ENCODE measurements at places on chromosomes 12 and 14. TPM values are rescaled to one million over a fixed set of nuclear protein-coding genes. Genes with fewer than 3 reads are reported as not detected.

DNA sequence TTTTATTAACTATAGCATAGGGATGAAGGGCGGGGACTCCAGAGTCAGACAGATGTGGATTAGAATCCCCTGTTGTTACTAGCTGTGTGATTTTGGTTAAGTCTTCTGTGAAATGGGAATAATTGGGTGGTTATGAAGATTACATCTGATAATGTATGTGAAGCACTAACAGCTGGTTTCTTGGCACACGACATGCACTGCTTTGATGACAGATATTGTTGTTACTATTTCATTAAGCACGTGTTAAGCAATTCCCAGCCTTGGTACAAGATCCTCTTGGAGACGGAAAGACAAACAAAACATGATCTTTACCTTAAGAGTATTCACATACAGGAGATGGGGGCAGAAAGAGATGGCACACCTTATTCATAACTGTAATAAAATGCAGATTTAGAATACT lies 7.9 kb downstream of the PPFIBP1 start:
- no peak for DNase-seq
- H3K4me1 ChIP-seq: peaks cover 46% of the 10 kb centered on the region
- peaks cover 21% of the 10 kb centered on the region for H3K36me3 ChIP-seq
- H3K4me3 ChIP-seq: no peak overlapping the region

DNA sequence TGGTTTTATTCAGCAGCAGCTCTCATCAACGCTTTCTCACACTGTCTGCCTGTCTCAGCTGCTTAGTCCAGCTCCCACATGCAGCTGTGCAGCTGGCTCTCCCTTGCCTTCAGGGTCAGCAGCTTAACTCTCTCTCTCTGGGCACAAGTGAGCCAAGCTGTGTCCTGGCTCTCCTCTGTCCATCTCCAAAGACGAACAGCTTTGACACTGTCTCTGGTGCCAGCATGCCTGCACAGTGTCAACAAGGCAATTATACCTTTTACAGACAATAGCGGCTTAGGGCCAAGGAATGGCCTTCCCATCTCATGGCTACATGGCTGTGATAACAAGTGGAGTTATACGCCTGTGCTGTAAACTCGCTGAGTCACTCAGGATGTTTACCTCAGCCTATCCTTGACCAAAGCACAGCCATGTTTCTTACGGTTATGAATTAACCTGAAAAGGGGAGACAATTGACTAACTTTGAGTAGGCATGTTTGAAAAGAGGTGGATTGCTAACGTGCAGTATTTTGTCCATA lies 38.4 kb upstream of the MANSC4 start:
- no peaks in the 10 kb centered on the region for H3K4me1 ChIP-seq
- no peak overlapping the region for H3K27ac ChIP-seq
- no peaks in the 10 kb centered on the region for H3K36me3 ChIP-seq
- no peak for DNase-seq

GRCh38 chr12:133222211-133222610 lies 13.5 kb downstream of the ANHX start:
- peaks cover 21% of the 10 kb centered on the region for H3K36me3 ChIP-seq
- H3K4me3 ChIP-seq: peak overlapping the region; percentile 23
- DNase-seq: no peak
- peaks cover 25% of the 10 kb centered on the region for H3K27me3 ChIP-seq
- H3K27ac ChIP-seq: no peak overlapping the region
- H3K4me1 ChIP-seq: no peaks in the 10 kb centered on the region

DNA sequence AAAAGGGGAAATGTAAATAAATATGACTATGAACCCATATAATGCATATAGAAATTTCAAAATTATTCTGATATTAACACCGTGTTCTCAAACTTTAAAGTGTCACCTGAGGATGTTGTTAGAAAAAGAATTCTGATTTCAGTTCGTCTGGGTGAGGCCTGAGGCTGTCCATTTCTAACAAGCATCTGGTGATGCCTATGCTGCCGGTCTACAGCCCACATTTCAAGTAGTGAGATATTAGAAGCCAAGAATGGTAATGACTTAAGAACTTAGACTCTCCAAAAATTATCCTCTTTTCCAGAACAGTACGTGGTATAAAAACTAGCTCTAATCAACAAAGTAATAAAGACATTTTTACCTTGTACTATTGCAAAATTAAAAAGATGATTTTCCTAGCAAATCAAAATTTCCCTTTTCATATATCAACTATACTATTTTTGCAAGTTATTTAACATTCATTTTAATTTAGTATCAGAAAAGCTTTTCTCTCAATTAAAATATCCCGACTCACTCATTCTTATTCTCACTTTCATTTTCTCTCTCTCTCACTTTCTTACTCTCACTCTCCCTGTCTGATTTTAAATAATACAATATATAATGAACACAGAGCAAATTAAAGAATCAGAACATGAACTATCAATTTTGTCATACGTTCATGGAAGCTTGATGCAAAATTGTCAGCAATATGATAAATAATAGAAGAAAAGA lies 35.0 kb downstream of the PIK3C2G start:
- DNase-seq: no peak
- H3K27me3 ChIP-seq: no peaks in the 10 kb centered on the region
- H3K36me3 ChIP-seq: no peaks in the 10 kb centered on the region
- no peaks in the 10 kb centered on the region for H3K4me1 ChIP-seq
- no peak overlapping the region for H3K4me3 ChIP-seq

Gene FBXL14
- 14.7 TPM for total RNA-seq

DNA sequence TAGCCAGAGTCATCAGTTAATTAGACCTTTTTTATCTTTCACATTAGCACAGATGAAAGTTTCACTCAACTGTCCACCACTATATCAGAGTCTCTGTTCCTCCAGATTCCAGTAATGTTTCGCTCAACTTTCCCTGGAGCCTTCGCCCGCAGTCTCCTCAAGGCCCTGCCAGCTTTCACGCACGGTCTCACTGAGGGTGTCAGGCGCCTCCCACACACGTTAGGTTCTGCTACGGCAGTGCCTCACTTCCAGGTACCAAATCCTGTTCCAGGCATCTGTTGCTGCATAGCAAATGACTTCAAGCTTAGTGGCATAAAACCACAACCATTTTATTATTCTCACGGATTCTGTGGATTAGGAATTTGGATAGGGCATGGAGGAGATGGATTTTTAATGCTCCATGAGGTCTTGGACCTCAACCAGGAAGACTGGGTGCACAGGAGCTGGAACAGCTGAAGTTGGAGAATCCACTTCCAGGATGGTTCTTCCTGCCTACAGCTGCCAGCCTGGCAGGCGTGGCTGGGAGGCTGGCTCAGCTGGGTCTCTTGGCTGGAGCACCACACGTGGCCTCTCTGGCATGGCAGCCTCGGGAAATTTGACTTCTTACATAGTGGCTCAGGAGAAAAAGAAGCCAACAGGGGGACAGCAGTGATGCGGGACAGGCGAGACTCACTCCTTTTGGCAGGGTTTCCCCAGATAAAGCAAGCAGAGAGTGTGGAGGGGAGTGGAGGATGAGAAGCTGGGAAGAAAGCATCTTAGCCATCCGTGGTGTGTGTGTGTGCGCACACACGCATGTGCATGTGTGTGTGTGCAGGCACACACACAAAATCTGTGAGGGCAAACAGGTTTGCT lies 21.3 kb upstream of the BCDIN3D start:
- H3K4me1 ChIP-seq: no peaks in the 10 kb centered on the region
- DNase-seq: no peak
- peaks cover 6% of the 10 kb centered on the region for H3K27me3 ChIP-seq
- peak overlapping the region; percentile 14 for H3K4me3 ChIP-seq
- H3K27ac ChIP-seq: no peak overlapping the region

GRCh38 chr12:27936196-27936595 lies 36.3 kb downstream of the PTHLH start:
- H3K27ac ChIP-seq: no peak overlapping the region
- H3K4me1 ChIP-seq: peaks cover 3% of the 10 kb centered on the region
- H3K27me3 ChIP-seq: no peaks in the 10 kb centered on the region
- no peak overlapping the region for H3K4me3 ChIP-seq
- DNase-seq: no peak

DNA sequence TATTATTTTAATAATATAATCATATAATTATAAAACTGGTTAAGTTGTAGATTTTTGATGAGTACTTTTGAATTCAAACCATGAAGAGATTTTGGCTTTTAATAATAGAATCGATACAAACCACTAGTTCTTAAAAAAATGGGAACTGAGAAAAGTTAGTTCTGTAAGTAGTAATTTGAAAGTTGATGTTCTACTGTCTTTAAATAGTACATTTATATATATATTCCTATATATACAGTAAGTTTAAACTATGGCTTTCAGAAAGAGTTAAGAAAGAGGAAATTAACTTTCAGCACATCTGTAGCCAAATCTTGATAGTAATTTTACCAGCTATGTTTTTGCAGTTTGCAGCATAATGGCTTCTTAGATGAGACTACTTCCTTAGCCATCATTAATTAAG lies 7.8 kb downstream of the LRRK2 start:
- no peak overlapping the region for H3K27ac ChIP-seq
- no peaks in the 10 kb centered on the region for H3K4me1 ChIP-seq
- H3K4me3 ChIP-seq: no peak overlapping the region
- no peaks in the 10 kb centered on the region for H3K27me3 ChIP-seq
- no peak for DNase-seq
- no peaks in the 10 kb centered on the region for H3K36me3 ChIP-seq

Gene FITM1
- 0.59 TPM for total RNA-seq

GRCh38 chr14:22122829-22123560 lies 449.4 kb upstream of the OR4E1 start:
- no peak overlapping the region for H3K4me3 ChIP-seq
- H3K27ac ChIP-seq: no peak overlapping the region
- no peak for DNase-seq
- no peaks in the 10 kb centered on the region for H3K4me1 ChIP-seq

GRCh38 chr14:94826774-94827173 lies 56.9 kb upstream of the GSC start:
- DNase-seq: no peak
- H3K27ac ChIP-seq: no peak overlapping the region
- H3K4me1 ChIP-seq: no peaks in the 10 kb centered on the region
- peaks cover 4% of the 10 kb centered on the region for H3K27me3 ChIP-seq
- H3K4me3 ChIP-seq: no peak overlapping the region
- H3K36me3 ChIP-seq: peaks cover 5% of the 10 kb centered on the region

DNA sequence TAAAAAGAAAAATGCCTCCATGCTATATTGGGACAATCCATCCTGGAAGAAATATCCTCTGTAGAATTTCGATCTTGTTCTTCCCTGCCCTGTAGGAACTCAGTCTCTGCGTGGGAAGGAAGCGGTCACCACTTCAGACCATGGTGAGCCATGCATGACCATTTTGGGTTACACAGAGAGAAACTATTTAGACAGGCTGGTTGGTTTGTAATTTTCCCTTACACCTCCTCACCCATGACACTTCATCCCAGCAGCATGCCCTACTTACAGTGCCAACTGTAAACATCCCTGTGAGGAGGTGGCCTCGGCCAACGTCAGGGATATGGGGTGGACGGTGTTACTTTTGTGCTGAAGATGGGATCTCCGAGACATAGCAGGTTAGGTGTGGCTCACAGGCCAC lies 121.4 kb downstream of the SMOC1 start:
- no peaks in the 10 kb centered on the region for H3K4me1 ChIP-seq
- no peak overlapping the region for H3K4me3 ChIP-seq
- H3K27me3 ChIP-seq: peaks cover 4% of the 10 kb centered on the region
- H3K36me3 ChIP-seq: no peaks in the 10 kb centered on the region

Gene TSPAN11
- total RNA-seq: 3.6 TPM

Gene KRT80
- total RNA-seq: 1.5 TPM

Gene BICDL1
- 2.8 TPM for total RNA-seq

- H3K27me3 ChIP-seq: peaks cover 3% of the 10 kb centered on the region
- H3K27ac ChIP-seq: no peak overlapping the region
- no peak overlapping the region for H3K4me3 ChIP-seq
- no peak for DNase-seq
- H3K4me1 ChIP-seq: peaks cover 13% of the 10 kb centered on the region
Measured at GRCh38 chr14:50085570-50086320, 30.6 kb downstream of the VCPKMT start.

Gene LPCAT3
- total RNA-seq: 40.2 TPM

GRCh38 chr12:6754411-6754810 lies 1.5 kb upstream of the MLF2 start:
- peaks cover 28% of the 10 kb centered on the region for H3K4me1 ChIP-seq
- H3K4me3 ChIP-seq: peak overlapping the region; percentile 13
- no peak for DNase-seq
- no peak overlapping the region for H3K27ac ChIP-seq
- H3K27me3 ChIP-seq: peaks cover 10% of the 10 kb centered on the region
- peaks cover 13% of the 10 kb centered on the region for H3K36me3 ChIP-seq

Gene LAG3
- 7.6 TPM for total RNA-seq

Gene BEGAIN
- total RNA-seq: 1.6 TPM

Gene P2RX2
- not detected for total RNA-seq

- DNase-seq: no peak
Measured at GRCh38 chr12:11633968-11634367, 15.5 kb upstream of the ETV6 start.

DNA sequence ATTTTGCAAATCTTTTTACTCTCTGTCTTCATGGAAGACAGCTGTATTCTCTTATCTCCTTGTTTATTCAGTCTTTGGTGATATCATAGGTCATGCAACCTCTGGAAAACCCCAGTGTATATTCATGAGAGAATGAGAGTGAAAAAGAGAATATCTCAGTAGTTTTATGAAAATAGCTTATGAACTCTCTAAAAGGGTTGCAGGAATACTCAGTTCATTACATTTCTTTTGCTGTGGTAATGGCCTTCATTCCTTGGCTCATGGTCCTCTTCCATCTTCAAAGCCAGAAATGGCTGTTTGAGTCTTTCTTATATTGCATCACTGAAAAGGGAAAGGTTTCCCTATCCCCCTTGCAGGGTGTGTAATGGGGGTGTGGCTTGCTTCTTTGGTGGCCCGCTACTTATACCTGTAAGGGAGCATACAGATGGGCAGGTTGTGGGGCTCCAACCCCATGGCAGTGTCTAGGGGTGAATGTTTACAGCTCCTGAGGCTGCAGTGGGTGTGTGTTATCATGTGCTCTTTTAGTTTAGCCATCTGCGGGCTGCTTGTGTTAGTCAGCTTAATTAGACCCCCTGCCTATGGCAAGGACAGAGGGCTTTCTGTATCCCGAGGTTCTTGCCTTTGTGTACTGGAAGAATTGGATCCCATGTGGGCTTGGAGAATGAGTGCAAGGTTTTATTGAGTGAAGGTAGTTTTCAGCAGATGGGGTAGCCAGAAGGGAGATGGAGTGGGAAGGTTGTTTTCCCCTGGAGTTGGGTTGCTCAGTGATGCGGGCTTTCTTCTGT lies 150.2 kb downstream of the CCDC91 start:
- no peak overlapping the region for H3K27ac ChIP-seq
- no peak overlapping the region for H3K4me3 ChIP-seq
- H3K4me1 ChIP-seq: no peaks in the 10 kb centered on the region
- no peak for DNase-seq
- H3K36me3 ChIP-seq: no peaks in the 10 kb centered on the region

Gene NTF3
- total RNA-seq: not detected

DNA sequence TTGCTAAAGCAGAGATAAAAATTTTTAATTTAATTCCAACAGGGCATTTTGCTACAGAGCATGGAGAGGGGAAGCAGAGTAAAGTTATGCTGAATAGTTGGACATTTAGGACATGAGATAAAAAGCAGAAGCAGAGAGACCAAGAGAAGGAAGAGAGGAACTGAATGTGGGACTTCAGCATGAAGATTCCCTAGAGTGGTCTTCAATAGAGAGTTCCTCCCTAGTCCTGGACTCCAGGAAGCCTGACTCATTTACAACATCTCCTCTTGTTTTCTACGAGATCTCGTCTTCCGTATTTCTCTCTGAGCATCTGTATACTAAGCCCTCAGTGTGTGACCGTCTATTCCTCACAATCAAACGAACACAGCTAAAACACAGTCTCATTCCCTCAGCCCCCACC lies 35.2 kb upstream of the IFT81 start:
- H3K36me3 ChIP-seq: peaks cover 4% of the 10 kb centered on the region
- no peak overlapping the region for H3K4me3 ChIP-seq
- peaks cover 4% of the 10 kb centered on the region for H3K27me3 ChIP-seq
- no peak overlapping the region for H3K27ac ChIP-seq

Measured in endothelial cell (in vitro differentiated cells).